Erythroblast (primary cell): ENCODE measurements at places on chromosomes 4 and X.

- DNase-seq = no peak
These were observed 148.1 kb downstream of the PCDH7 start for GRCh38 chr4:30868111-30868895.

- no peak for DNase-seq
These were observed 377.1 kb upstream of the ADGRL3 start for GRCh38 chr4:60822986-60823385.

DNA sequence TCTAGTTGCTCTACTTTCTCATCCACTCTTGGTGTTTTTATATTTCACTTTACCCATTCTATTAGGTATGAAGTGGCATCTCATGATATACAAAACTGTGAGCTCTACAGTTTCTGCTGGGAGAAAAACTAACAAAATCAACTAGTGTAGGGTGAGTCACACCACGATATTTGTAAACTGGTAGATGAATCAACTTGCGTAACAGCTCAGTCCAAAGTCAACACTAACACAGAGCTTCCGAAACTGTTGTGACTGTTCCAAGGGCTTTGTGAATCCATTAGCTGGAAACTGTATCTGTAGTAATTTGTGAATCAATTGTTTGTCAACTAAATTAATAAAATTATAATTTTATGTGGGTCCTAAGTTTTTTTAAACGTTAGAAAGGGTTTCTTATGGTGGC, 119.8 kb upstream of the TSPAN5 start:
- DNase-seq = no peak

- no peak for DNase-seq
These were observed 313.3 kb upstream of the ACTRT1 start for GRCh38 chrX:128365492-128365891.

- no peak for DNase-seq
These were observed 30.3 kb downstream of the UCHL1 start for GRCh38 chr4:41287005-41287404.

DNA sequence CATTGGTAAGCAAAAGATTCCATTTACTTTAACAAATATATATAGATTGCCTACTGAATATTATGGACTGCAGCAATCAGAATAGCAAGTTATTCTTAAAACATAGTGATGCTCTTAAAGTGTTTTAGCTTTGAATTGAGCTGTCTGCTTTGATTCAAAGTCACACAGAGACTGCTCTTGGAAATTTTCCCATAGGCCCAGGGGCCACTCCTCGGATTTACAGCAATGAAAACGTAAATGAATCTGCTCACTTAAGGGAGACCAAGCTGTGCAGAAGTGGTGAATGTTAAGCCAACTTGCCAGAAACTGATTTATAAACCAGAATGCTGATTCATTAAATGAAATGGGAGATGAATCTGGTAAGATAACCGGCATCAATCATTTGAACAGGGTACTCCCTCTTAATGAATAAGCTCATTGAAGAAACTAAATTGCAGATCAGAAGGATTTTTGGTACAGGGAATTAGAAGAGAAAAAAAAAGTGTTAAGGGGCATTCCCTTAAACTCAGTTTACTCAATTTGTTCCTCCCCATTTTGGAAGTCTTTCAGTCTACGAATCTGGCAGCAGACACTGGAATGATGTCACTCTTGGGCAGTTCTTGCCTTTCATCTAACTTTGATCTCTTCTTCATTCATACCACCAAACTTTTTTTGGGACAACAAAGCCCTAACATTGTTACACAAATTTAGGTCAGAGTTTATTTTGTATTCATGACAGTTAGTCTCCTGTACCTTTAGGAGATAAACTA, 363.3 kb upstream of the MAGEB2 start:
- DNase-seq = no peak

DNA sequence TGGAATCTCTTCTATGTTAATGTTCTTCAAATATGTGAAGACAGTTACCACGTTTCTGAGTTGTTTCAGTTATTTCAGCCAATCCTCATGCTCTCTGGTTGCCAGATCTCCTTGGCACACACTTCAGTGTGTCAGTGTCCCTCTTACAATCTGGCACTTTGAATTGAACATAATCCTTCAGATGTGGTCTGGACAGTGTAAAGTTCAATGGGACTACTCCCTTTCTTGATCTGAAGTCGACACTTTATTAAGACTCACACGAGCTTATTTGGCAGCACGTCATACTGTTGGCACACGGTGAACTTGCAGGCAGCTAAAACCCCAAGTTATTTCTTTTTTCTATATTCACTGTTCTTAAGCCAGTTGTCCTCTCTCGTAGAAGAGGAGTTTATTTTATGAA, 28.2 kb downstream of the ARSJ start:
- no peak for DNase-seq

- DNase-seq = peak; percentile 37
These were observed 31.0 kb downstream of the ALPK1 start for GRCh38 chr4:112327965-112328733.

GRCh38 chrX:96211953-96212352, 472.7 kb upstream of the DIAPH2 start:
- DNase-seq = no peak

- no peak for DNase-seq
These were observed 95.4 kb downstream of the TNIP2 start for GRCh38 chr4:2660596-2661211.

- DNase-seq = no peak
These were observed 354.5 kb downstream of the ARHGAP24 start for GRCh38 chr4:85829276-85830051.

- no peak for DNase-seq
These were observed 247.1 kb downstream of the BCOR start for GRCh38 chrX:39850630-39851152.

DNA sequence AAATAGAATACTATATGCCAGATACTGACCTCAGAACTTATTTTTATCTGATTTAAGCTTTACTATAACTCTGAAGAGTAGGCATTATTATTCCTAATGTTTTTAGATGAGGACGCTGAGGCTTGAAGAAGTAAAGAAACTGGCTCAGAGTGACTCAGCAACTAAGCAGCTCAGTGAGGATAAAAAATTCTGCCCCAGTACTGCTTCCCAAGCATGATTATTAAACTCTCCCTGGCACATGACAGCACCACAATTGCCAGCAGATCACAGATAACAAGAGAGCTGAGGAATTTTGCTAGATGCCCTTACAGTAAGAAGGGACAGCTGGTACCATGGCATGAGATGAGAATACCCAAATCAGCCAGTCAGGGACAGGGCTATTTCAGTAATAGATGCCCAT, 219.4 kb downstream of the NKX6-1 start:
- no peak for DNase-seq

- DNase-seq = no peak
These were observed 25.0 kb downstream of the UTP14A start for GRCh38 chrX:129930941-129931410.

GRCh38 chrX:11579636-11580600, 85.8 kb downstream of the ARHGAP6 start:
- DNase-seq = no peak

GRCh38 chr4:67125636-67126514, 419.4 kb downstream of the CENPC start:
- no peak for DNase-seq

GRCh38 chr4:2811830-2812611, 19.1 kb downstream of the SH3BP2 start:
- DNase-seq = peak; percentile 51

DNA sequence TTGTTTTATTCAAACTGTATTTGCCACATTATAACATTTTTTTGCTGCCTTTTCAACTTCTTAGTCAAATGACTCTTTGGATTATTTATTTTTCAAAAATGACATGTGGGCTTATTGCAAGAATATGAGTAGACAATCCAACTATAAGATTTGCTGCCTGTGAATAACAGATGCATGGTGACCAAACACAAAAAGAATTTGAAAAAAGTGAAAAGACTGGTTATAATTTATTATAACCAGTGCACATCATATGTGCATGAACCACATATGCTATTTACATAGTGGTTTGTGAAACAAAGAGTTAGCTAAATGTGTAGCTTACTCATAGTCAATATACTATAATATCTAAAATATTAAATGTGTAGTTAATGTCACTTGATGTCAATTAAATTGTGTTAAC, 2086.8 kb downstream of the ARAP2 start:
- DNase-seq = no peak

DNA sequence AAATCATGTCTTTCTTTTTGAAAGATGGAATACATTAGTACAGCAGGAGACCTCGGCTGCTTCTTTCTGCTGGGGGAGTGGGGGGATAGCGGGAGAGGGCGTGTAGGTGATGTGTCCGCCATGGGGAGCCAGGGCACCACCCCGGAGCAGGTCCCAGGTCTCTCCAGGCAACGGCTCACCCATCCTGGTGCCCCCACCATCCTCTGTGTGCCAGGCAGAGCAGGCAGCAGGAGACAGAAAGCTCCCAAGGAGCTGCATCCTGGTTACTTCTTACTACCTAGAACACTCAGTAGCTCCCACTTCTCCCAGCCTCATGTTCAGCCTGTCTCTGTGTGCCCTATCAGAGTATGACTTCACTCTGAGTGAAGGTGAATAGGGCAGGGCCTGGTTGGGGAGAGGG, 23.6 kb downstream of the TNIP2 start:
- no peak for DNase-seq

DNA sequence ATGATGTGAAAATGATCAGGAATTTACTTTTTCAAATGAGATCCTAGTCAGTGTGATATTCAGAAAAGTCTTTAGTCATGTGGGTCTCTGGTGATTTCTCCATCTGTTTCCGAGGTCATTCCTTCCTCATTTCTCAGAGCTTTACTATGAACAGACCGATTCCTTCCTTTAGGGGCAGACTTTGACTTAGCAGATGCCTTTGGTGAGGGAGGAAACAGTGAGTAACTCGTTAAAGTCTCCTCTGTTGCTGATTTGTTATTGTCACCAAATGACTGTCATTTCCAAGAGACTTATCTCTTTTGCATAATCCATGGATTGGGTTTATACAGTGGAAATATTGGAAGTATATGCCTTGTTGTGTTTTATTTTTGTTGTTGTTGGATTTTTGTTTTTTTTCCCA, 76.2 kb upstream of the CD99 start:
- no peak for DNase-seq

GRCh38 chr4:88296413-88297211, 12.3 kb upstream of the PPM1K start:
- DNase-seq = no peak

GRCh38 chrX:13852001-13852695, 35.3 kb upstream of the GPM6B start:
- DNase-seq = no peak

DNA sequence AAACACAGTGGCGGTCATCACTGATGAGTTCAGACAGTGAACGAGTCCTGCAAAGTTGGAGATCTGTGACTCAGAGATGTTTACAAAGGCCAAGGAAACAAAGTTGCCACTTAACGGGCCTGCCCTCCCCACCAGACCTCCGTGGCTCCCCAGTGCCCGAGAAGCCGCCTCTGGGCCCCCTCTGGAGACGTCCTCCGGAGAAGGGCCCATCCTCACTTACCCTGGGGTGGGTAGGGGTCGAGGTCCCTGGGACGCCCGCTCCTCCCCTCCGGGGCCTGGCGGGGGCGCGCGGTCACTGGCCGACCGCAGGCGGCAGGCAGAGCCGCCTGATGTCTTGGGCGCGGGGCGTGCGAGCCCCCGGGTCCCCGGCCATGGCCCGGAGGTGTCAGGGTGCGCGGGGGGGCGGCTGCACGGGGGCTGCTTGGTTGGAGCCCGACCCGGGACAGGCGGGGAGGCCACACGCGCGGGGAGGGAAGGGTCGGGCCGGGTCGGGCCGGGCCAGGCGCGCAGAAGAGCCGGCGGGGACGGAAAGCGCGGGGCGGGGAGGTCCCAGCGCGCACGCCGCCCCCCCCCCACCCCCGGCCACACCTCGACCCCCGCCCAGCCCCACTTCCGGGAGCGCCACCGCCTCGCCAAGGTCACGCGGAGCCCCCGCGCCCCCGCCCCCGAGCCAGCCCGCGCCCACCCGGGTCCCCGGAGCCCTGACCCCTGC, 529 bp downstream of the DHRSX start:
- no peak for DNase-seq

DNA sequence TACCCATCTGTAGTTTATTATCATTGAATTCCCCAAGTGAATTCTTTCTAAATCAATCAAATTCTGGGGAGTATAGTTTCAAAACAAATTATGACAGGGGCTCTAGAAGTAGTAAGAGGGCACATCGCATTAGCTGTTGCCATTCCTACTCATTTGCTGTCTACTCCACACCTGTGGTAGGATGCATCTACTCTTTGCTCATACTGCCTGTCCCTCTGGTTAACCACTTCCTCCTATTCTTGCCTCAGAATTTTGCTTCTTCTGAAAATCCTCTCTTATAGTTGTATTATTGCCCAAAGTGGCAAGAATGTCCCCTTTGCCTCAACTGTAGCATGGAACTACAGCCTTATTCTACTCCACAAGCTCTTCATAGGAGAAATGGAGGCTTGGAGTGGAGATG, 12.7 kb upstream of the DGKK start:
- DNase-seq = no peak

GRCh38 chr4:13483768-13484121, 395 bp downstream of the RAB28 start:
- peak; percentile 71 for DNase-seq

- DNase-seq = no peak
These were observed 95.8 kb downstream of the SLIT2 start for GRCh38 chr4:20347531-20347930.

DNA sequence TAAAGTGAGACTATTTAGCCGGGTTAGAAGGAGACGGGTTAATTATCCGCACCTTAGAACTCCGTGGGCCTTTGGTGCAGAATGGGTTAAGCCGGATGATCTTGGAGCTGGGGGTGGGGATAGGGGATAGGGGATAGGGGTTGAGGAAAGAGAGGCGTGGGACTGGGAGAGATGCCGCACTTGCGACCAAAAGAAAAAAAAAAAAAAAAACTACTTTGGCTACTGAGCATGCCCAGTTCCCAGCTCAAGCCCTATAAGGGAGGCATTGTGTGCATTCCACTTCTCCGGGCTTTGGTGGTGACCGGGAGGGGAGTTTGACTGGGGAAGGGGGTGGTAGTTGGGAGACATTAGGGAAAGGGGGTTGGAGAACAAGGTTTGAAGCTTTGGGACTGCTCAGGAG, at the start of gene SLITRK4:
Gene SLITRK4, minus strand, starts transcription at position 187 of the 400 bp plus-strand sequence. CDS start 4,993 bp downstream, outside the sequence.
- no peak for DNase-seq

- no peak for DNase-seq
These were observed 61.1 kb downstream of the BANK1 start for GRCh38 chr4:101851672-101852071.

GRCh38 chrX:109716431-109717028, 16.5 kb downstream of the ACSL4 start:
- DNase-seq = no peak

GRCh38 chrX:40653535-40653934, 6.2 kb upstream of the CXorf38 start:
- DNase-seq = no peak

GRCh38 chrX:17735406-17735805, 1.9 kb upstream of the SCML1 start:
- DNase-seq = no peak

GRCh38 chrX:13719192-13719856, 15.1 kb downstream of the TRAPPC2 start:
- no peak for DNase-seq

GRCh38 chr4:126038502-126039144, 723.9 kb downstream of the FAT4 start:
- no peak for DNase-seq
